ENCODE measurements at places on chromosomes 11 and 22.

GRCh38 chr11:72546866-72547265 lies 112.5 kb upstream of the CLPB start:
- DNase-seq: no peak

DNA sequence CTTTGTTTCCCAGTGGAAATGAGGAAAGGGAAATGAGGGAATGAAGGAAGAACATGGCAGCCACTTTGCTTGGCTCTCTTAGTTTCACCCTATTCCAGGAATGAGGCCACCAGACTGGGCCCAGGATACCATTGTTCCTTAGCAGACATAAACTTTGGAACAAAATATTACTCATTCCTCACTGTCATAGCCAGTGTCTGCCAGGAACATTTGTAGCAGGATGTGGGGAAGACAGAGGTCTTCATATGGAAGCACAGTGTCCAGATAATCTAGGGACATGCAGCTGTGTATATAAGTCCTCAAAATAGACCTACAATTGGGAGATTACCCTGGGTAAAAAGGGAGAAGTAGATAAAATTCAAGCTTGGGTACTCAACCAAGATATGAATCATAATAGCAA lies 15.2 kb upstream of the FUT4 start:
- no peak for DNase-seq

DNA sequence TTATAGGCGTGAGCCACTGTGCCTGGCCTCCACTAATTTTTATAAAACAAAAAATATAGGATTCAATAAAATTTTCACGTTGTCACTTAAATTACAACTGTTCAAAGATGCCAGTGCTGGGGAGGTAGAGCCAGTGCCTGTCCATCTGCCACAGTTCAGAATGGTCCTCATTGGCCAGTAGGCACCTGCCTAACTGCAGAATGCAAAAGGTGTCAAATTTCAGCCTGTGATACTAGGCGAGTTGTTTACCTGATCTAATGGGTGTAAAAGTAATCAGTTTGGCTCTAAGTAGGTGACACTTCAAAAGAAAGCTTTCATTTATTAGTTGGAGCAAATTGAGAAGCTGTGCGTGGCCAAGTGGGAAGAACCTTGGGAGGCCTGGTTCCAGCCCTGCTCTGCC lies 2.4 kb downstream of the SMARCB1 start:
- no peak for DNase-seq

DNA sequence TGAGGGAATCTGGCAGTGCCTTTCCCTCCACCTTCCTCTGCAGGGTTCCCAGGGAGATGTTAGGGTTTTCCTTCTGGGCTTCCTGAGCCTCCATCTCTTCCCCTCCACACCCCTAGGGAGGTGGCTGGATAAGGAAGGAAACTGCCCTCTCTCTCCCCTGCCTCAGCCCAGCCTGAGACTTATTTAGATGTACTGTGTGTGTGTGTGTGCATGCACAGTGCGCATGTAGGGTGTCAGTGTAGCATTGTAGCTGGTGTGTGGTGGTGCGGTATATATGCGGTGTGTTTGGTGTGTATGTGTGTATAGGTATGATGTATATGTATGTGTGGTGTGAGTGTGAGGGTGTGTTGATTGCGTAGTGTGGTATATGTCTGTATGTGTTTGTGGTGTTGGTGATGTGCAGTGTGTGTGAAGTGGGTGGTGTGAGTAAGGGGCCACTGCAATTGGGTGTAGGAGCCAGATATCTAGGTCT lies 1.5 kb downstream of the FXYD6 start:
- no peak for DNase-seq

DNA sequence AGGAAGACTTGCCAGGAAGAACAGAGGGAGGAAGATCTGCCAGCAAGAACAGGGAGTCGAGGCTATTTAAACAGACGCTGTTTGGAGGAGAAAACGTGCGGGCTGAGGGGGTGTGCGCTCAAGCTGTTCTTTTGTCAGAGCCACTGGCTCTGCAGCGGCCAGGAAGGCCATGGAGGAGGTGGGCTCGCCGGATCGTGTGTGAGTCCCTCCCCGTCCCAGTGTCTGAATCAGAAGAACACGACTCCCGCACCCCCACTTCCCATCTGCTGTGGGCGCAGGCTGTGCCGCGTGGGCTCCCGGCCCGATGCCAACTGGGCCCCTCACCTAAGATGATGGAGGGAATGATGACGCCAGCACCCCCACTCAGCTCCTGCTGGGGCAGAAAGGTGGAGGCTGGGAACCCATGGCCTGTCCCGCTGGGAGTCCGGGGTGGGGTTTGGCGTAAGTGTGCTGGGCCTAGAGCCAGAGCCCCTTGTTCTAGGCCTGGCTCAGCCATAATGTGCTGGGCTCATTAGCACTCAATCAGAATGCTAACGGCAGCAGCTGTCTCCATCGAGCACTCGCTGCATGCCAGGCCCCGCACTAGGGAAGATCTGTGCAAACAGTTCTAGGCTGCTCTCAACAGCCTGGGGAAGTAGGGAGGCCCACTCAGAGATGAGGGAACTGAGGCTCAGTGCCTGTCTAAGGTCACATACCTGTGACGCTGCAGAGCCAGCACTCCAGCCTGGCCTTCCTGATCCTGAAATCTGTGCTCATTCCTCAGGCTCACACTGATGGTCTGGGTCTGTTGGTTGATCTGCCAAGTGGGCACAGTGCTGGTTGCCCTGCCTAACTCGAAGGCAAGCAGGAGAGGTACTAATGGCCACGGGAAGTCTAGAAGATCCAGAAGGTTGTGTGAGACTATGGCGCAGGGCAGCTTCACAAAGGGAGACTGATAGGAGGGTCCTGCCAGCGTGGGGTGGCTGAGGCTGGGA lies 11.5 kb downstream of the NPTXR start:
- DNase-seq: no peak

GRCh38 chr11:65132238-65132987 lies 1.9 kb downstream of the SYVN1 start:
- no peak for DNase-seq

DNA sequence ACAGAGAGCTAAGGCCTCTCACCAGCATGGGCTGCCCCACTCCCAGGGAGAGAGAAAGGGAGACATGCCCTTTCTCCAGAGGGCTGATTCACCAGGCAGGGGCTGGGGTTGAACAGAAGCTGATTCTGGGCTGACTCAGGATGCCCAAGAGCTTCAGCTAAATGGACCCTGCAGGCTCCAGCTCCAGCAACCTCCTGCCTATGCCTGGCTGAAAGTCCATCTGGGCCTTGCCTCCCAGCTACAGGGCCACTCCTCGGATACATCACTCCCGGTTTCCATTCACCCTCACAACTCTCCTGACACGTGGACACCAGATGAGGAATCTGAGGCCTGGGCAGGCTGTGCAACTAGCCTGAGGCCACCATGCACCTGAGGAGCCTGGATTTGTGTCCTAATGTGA lies 215.5 kb downstream of the BUD13 start:
- no peak for DNase-seq

DNA sequence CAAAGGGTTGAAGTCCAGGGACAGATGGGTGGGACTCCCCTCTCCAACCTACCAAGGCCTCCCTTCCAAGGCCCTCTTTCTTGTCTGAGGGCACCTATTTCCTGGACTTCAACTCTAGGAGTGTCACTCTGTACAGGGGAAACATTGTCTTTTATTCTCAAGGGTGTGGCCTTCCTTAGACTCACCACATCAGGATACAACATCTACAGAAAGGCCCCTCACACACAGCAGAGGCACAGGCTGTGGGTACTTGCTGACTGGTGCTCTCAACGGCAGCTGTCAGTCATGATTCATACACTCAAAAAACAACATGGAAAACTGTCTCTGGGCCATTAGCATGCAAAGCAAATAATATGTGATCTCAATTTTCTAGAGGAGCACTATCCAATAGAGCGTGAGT lies 78.0 kb downstream of the RCN1 start:
- DNase-seq: no peak

DNA sequence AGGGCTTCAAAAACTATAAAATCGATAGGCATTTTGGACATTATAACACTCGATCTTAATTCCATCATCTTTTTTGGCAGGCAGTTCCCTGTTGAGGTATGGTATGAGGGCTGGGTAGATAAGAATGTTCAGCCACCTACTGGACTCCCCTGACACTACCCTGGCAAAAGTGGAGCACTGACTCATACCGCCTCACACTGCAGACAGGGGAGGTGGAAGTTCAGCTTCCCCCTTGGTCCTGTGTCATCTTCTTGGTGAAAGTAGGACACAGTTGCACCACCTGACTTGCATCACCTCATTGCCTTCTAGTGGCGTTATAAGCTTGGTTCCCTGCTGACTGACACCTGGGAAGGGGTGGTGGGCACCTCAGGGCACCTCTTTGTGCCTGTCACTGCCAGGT lies 30.4 kb downstream of the PAAF1 start:
- DNase-seq: no peak

- no peak for DNase-seq
Observed at GRCh38 chr11:2621894-2622293, 77.9 kb downstream of the KCNQ1OT1 start.

- DNase-seq: no peak
Observed at GRCh38 chr11:69627551-69627950, 13.4 kb upstream of the CCND1 start.

DNA sequence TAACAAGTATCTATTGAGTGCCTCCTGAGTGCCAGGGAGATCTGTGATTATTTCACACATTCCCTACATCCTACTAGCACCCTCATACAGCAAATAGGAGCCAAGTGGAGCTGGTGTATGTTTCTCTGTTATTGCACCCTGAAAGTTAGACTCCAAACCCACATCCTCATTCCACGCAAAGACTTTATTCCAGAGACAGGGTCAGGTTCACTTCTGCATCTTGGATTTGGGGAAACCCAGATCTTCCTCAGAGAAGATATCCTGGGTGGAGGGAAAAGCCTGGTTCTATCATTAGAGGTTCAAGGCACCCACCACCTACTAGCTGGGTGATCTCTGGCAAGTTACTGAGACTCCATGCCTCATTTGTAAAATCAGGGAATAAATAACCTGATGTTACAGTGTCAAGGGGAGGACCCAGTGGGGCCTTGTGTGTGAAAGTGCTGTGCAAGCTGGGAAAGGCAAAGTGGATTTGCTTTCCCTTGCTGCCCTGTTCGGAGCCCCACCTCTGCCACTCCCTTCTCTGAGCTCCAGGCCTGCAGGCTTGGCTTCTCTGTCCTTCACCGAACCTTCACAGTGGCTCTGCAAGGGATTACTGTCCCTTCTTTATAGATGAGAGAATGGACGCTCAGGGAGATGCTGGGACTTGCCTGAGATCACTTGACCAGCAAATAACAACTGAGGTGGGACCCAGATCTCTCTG lies 991 bp upstream of the SLCO2B1 start:
- DNase-seq: no peak

DNA sequence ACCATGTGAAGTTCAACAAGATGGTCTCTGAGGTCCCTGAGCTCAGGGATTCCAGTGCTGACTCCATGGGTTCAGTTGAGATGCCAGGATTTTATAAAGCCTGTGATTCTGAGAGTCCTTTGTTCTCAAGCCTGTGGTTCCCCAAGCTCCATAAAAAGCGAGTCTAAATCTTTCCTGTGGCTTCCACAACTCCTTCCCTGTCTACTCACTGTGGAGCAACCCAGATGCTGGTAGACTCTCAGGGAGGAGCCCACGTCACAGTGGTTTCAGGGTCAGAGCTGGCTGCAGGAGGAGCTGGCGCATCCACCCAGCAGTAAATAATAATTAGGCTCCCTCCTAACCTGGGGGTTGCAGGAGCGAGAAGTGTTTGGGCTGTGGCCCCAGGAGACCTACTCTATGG lies 2.0 kb upstream of the RELT start:
- DNase-seq: no peak

DNA sequence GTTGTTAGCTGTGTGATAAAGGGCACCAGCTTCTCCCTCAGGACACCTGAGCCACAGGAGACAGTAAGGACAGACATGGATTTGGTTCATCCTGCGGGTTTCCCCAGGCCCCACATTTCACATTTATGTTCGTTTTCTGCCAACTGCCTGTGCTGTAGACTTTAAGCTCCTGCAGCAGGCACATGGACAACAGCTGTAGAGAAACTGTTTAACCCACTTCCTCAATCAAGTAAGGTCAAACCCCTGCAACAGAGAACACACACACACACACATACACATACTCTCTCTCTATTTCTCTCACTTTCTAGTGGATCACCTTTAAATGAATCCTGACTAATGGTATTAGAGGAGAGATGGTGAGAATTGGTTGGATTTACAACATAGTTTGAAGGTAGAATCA lies 90.7 kb downstream of the C11orf87 start:
- no peak for DNase-seq

DNA sequence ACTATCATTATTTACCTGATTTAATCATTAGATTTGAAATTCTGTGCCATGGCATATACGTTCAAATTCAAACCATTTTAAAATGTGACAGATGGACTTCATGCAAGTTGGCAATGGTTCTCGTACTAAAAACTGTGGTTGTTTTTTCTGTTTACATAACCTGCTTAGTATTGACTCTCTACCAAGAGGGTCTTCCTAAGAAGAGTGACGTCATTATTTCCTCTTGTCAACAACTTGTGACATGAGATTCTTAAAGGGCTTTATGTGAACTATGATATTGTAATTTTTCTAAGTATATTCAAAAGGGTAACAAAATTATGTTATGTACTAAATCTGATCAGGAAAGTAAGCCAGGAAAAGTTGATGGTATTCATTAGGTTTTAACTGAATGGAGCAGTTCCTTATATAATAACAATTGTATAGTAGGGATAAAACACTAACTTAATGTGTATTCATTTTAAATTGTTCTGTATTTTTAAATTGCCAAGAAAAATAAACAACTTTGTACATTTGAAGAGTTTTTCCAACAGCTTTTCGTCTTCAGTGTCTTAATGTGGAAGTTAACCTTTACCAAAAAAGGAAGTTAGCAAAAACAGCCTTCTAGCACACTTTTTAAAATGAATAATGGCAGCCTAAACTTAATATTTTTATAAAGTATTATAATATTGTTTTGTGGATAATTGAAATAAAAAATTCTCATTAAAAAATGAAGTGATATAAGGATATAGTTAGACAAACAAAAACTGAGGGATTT lies 87.0 kb downstream of the GRK3 start:
- DNase-seq: no peak

GRCh38 chr11:1168721-1169161 lies 11.0 kb downstream of the MUC5AC start:
- peak; percentile 13 for DNase-seq

GRCh38 chr11:555780-556661 lies 4.5 kb downstream of the LMNTD2 start:
- DNase-seq: no peak

DNA sequence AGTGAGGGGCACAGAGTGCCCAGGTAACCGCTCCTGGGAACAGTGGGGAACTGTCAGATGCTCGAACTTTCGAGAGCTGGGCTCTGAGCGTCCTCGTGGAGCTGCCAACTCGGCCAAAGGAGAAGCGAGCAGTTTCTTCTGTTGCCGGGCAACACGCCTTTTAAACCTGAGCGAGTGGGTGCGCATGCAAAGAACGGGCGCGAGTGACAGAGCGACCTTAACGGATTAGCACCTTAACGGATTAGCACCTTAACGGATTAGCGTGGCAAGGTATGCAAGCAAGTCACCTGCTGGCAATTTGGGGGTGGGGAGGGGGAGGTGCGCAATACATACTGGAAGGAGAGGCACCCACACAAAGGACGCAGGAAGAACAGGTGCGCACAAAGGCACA lies 61.8 kb upstream of the PRODH start:
- no peak for DNase-seq

- DNase-seq: no peak
Observed at GRCh38 chr11:3207526-3208189, 11.0 kb downstream of the MRGPRG start.
